ENCODE measurements at places on chromosomes 3 and 15.

GRCh38 chr3:146166415-146166821 lies 5.4 kb upstream of the PLOD2 start:
- no peak for DNase-seq

DNA sequence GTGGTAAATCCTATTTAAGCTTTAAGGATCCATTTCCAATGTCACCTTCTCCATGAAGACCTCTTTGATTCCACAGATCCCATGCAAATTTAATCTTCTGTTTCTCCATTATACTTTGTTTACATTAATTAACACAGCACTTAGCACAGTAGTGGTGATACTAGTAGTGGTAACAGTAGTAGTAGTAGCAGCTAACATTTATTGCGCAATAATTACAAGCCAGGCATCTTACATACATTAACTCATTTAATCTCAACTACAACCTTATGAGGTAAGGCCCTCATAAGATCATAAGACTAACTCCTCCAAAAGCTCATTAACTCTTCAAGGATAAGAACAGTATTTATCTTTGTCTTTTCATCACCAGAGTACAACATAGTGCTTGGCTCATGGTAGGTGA lies 54.8 kb upstream of the FSIP1 start:
- no peak for DNase-seq

DNA sequence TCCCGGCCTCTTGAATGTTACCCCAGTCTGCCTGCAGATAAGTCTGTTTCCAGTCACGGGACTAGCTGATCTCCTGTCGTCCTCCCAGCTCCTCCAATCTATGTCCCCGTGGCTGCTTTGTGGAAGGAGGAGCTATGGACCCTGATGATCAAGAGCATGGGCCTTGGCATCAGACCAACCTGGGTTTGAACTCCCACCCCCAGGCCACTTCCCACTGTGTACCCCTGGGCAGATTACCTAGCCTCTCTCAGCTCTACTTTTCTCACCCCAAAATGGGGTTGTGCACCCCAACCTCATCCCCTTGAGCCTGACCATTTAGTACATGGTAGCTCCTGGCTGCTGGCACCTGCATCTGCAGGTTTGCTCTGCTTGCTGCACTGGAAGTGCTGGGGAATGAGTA lies 55.8 kb downstream of the GASK1A start:
- DNase-seq: no peak

DNA sequence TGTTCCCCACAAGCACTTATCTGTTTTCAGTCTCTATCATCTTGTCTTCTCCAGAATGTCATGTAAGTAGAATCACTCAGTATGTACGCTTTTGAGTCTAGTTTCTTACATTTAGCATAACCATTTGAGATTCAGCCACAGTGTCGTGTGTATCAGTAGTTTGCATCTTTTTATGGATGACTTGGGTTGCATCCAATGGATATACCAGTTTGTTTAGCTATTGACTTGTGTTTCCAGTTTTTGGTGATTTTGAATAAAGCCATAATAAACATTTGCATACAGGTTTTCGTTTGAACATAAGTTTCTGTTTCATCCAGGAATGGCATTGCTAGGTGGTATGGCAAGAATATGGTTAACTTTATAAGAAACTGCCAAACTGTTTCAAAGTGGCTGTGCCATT lies 12.1 kb downstream of the GRIP2 start:
- no peak for DNase-seq

- DNase-seq: no peak
These were observed 770 bp upstream of the MEGF11 start for GRCh38 chr15:66254089-66254950.

DNA sequence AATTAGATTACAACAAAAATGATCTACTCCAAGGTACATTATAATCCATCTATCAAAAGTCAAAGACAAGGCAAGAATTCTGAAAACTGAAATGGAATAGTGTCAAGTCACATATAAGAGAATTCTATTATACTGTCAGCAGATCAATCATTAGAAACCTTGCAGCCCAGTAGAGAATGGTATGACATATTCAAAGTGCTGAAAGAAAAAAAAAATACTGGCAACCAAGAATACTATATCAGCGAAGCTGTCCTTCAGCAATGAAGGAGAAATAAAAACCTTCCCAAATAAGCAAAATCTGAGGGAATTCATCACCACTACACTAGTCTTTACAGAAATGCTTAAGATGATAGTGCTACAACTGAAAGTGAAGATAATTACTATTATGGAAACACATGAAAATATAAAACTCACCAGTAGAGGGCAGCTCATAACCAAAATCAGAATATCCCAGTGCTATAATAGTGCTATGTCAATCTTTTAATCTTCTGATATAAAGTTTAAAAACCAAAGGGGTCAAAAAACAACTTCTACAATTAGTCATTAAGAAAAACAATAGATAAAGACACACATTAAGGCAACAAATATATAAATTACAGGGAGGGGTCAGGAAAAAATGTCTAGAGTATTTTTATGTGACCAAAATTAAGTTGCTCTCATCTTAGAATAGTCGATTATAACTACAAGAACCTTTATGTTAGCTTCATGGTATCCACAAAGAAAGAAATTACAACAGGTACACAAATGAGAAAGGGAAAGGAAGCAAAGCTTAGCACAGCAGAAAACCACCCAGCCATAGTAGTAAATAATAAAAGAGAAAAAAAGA lies 190.7 kb upstream of the CNTN6 start:
- DNase-seq: no peak

GRCh38 chr3:12515631-12516030 lies 29.7 kb downstream of the MKRN2OS start:
- DNase-seq: no peak

GRCh38 chr3:196055683-196056270 lies 26.1 kb downstream of the TFRC start:
- DNase-seq: no peak

DNA sequence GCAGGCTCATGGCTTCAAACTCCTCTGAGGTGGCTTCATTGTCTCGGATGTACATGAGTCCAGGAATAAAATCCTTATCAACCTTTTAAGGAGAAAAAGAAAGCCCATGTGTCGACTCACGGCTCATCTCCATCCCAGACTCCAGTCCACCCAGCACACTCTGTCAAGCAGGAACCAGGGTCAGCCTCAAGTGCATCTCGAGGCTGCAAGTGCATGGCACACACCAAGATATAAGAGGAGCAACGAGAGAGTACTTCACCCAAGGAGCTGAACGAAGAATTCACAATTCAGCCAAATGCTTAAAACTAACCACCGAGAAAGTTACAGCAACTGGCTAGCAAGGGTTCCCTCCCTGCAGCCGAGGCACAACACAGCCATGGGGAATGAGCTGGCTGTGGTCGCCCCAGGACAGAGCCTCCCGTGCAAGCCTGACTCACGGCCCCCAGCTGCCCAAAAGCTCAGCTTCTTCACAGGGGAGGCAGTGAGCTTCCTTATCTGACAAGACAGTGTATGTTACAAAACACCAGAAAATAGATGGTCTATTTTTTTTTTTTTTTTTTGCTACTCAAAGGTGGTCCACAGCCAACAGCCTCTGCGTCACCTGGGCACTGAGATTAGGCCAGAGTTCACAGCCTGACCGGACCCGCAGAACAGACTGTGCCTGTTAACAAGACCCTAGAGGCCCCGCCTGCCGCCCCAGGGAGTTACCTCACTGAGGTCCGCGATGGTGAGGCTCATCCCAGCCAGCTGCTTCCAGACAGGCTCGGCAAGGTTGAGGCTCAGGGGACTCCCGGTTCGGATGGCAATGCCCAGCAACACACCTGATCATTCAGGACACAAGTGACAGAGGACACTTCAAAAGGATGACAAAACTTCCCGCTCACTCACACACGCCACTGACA lies 15.9 kb upstream of the OCA2 start:
- no peak for DNase-seq

GRCh38 chr3:26422415-26422814 lies 200.2 kb upstream of the LRRC3B start:
- no peak for DNase-seq

GRCh38 chr3:128383316-128384235 lies 83.1 kb downstream of the DNAJB8 start:
- DNase-seq: peak; percentile 5

- DNase-seq: no peak
These were observed 13.0 kb upstream of the CADPS start for GRCh38 chr3:62888180-62888579.

DNA sequence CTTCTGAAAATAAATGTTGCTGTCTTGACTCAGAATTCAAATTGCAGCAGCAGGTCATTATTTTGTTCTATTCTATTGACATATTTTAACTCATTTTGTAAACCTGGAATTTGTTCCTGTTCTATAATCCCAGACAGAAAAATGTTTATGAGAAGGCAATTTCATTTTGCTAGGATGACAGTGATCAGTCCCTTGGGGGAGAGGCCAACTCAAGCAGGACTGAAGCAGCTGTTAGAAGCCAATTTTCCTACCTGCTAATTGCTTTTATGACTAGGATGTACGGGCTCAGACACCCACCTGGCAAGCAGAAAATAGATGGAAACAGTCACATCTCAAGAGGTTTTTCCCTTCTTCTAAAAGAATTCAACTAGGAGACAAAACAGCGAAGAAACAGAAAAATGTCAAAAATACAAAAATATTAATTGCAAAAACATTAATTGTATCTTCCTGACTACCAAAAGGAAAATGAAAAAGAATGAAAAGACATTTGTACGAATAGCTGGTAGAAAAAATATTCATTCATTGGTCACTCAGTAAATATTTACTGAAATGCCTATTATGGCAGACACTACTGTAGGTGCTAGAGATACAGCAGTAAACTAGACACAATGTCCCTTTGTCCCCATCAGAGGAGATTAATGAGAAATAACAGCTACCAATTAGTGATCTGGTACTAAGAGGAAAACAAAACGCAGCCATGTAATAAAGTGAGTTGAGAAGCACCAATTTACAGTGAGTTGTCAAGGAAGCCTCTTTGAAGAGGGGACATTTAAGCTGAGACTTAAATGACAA lies 73.5 kb downstream of the PEAK1 start:
- DNase-seq: no peak

DNA sequence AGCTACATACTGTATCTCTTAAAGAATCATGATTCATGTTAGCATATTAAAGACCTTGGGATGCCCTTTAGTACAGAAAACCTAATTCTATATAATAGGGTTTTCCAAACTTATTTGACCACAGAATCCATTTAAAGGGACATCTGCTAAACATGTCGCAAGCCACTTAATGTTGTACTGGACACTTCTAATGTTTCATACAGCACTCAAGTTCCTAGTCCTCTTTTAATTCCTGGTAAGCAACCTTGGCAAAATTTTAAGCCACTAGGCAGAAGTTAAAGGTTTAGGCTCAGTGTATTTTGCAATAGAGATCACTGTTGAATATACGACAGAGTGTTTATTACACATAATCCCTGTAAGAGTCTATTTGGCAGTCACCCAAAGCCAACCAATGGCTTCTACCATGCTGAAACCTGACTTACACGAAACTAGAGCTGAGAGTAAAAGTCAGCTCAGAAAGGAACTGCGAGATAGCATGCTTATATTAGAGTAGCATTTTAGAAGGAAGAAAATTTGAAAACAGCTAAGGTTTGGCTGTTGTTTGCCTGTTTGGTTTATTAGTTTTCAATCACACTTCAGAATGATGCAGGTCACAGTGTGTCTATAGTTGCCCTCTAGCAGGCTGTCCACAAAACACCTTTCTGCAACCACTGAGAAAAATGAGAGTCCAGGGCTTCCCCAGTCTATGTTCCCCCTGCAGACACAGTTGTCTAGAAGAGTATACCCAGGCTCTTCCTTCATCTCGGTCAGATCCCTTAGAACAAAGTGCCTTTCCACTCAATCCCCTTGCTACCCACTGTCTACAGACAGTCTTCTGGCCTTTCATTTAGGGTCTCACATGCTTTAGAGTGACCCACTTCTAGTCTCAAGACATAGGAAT lies 104.4 kb downstream of the FMN1 start:
- no peak for DNase-seq

- no peak for DNase-seq
These were observed 26.2 kb downstream of the IDH3A start for GRCh38 chr15:78175330-78175729.

DNA sequence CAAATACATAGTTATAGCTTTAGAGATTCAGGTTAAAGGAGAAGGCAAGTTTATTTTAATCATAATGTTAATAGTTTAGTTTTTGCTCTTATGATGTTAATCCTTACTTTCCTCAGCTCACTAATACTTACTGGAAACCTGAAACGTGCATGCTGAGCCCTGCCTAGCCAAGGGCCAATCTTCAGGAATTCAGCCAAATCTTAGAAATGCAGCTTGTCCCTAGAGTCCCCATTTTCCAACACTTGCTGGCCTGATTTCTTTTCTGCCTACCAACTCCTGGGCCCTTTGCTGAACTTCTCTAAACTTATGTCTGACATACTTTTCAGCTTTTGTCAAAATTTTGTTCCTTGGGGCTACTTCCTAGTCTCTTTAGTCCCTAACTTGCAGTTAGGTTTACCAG lies 22.8 kb downstream of the BCHE start:
- DNase-seq: no peak

GRCh38 chr15:66714543-66714981 lies 12.5 kb downstream of the SMAD6 start:
- no peak for DNase-seq

- DNase-seq: no peak
These were observed 11.2 kb downstream of the RPL32 start for GRCh38 chr3:12829886-12830784.

DNA sequence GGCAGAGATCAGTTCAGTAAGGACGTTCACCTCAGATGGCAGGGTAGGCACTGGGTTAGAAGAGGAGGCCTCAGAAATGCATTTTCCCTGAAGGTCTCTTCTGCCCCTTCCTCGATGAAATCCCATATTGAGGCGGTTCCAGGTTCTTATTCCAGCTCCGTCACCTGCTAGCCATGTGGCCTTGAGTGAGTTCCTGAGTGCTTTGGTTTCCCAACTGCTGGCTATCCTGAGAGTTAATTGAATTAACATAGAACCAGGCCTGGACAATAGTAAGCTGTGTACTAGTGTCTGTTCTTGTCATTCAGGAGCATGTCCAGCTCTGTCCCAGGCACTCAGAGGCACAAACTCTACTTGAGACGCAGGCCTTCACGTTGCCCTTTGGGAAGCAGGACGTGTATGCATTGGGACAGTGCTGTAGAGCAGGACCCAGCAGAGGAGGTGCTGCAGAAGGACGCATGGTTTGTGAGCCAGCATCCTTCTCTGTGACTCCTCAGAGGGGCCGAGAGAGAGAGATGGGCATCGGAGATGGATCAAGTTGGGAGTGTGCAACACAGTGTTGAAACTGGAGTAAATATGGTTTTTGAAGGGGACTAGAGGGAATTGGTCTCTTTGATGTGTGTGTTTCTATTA lies 114.2 kb downstream of the ASB7 start:
- DNase-seq: no peak

DNA sequence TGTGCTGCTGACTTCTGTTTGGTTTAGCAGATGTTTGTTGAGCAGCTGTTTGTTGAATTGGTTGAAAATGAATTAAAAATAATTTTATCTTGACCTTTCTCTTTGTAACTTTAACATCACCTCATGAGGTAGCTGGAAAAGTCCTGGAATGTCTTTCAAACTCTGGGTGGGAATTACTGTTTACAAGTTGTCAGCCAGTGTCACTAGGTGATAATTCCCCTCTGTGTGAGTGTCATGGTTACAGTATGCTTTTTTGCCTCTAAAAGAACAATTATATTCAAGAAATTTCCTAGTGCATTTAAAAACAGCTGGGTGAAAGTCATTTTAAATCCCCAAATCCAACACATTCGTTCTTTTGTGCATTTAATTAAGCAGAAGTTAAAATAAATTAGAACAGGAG lies 113.2 kb downstream of the PTPRG start:
- no peak for DNase-seq

- DNase-seq: no peak
These were observed 45.0 kb downstream of the SMAD3 start for GRCh38 chr15:67110361-67110781.
